Activated CD4-positive, CD25-positive, alpha-beta regulatory T cell (primary cell): ENCODE measurements at places on chromosomes 5 and 9.
A peak's percentile ranks its signal among the peaks of the same experiment; 100 is the strongest.

DNA sequence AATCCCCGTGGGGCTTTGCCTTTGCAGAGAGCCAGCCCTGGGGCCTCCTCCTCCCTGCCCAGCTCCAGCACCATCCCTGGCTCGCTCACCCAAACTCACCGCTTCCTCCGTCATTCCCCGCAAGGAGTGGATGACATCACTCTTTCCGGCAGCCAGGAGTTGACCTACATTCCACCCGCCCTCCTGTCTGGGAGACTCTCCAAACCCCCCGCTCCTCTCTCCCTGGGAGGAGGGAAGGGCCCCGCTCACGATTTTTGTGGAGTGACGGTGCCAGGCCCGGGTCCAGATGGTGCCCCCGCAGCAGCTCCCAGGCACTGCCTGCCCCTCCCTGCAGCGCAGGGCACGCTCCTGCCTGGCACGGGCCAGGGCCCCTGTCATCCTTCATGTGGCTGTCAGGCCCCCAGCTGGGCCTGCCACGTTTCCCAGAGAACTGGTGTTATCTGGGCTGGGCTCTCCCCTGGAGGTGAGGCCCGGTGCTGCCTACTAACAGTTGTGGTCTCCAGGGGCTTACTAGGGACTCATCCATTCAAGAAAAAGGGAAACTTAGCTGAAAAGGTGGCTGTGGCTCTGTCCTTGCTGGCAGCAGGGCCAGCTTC lies 52.3 kb downstream of the NTNG2 start:
- no peak for DNase-seq

- DNase-seq, result peak; percentile 67
These were observed at the start of gene CCDC107 for GRCh38 chr9:35658137-35658967. Gene CCDC107 (plus strand): TSS chr9:35658292. CDS start chr9:35658380, 88 bp downstream.

GRCh38 chr9:12516573-12516972 lies 176.6 kb upstream of the TYRP1 start:
- DNase-seq, result no peak

GRCh38 chr5:129631961-129632360 lies 115.9 kb upstream of the MINAR2 start:
- no peak for DNase-seq

GRCh38 chr5:160496784-160497183 lies 75.1 kb downstream of the PTTG1 start:
- DNase-seq, result no peak

- no peak for DNase-seq
These were observed 113.9 kb downstream of the DCP2 start for GRCh38 chr5:113090336-113091106.

DNA sequence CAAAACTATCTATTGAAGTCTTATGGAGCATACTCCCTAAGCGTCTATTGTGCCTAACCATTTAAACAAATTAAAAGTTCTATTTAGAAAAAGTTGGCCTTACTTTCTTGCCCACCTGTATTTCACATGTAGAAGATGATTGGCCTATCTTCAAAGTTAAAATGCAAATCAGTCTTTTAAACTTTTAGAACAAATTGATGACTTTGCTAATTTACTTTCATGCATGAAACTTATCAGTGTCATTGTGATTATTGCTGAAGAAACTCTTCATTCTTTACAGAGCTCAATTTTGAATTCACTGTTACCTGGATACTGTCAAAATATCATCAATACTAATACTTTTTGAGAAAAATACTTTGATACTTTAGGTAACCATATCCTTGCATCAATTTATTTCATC lies 216.1 kb downstream of the COX7C start:
- no peak for DNase-seq

- no peak for DNase-seq
These were observed 73.4 kb upstream of the BOD1 start for GRCh38 chr5:173689737-173690360.

DNA sequence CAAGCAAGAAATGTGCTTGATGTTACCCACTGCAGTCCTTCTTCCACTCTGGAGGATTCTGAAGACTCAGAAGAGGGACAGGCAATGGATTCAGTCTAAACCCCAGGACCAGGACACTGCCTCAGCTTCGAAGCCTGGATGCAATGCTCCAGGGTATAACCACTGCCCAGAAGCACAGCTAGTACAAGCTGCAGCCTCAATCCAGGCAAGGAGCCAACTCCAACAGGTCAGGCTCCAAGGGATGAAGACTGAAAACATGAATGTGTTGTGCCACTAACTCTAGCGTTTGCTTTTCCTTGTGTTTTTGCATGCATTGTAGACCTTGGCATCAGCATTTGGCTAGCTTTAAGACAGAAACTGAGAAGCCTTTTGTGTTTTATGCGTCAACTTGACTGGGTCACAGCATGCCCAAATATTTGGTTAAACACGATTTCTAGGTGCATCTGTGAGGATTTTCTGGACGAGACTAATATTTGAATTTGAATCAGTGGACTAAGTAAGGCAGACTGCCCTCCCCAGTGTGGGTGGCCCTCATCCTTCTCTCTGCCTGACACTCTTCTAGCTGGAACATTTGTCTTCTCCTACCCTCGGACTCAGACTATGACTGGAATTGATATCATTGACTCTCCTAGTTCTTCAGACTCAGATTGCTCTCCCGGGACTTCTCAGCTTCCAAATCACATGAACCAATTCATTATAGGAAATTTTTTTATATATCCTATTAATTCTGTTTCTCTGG lies 20.5 kb upstream of the GPX3 start:
- no peak for DNase-seq

- DNase-seq, result no peak
These were observed 28.1 kb downstream of the NTRK2 start for GRCh38 chr9:84697509-84698114.

DNA sequence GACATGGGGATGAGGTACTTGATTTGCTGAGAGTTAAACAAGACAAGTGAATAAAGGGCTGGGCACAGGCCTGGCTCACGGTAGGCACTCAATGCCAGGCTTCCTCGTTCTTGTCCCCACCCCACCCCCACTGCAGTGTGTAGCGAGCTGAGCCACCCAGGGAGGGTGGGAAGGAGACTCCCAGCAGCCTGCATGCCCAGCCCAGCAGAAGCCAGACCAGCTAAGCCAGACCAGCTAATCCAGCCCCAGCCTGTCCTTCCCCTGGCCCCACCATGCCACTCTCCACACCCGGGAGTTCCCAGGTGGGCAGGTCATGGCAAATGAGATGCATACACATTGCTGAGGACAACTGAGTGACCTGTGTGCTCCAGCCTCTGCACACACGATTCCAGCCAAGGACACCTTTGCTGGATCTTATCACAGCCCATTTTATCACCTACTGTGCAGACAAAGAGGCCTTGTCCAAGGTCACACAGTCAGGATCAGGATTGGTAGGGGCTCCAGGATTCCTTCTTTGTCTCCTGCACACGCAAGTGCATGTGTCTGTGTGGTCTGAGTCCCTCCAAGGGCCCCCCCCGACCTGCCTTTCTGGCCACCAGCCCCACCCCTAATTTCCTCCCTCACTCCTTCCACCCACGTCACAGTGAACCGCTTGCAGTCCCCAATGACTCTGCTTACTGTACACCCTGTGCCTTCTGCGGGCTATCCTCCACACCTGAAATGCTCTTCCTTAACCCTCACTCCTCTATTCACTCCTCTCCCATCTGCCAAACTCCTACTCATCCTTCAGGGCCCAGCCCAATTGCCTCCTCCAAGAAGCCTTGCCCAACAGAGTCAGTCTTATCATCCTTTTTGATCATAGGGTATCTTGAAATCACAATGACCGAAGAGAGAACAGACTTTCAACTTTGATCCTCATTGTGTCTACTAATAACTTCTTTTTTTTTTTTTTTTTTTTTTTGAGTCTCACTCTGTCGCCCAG lies 26.6 kb downstream of the DUSP1 start:
- DNase-seq, result no peak

GRCh38 chr9:136081826-136082495 lies 13.1 kb downstream of the NACC2 start:
- DNase-seq, result no peak

- no peak for DNase-seq
These were observed 103.7 kb upstream of the CD180 start for GRCh38 chr5:67300326-67300725.

GRCh38 chr5:142911775-142912174 lies 141.6 kb downstream of the ARHGAP26 start:
- DNase-seq, result no peak

- DNase-seq, result no peak
These were observed 391.9 kb downstream of the DMRT2 start for GRCh38 chr9:1442105-1442504.

- no peak for DNase-seq
These were observed 4.6 kb downstream of the HOMER1 start for GRCh38 chr5:79509244-79509885.

GRCh38 chr9:90343991-90344390 lies 298.6 kb downstream of the DIRAS2 start:
- no peak for DNase-seq

DNA sequence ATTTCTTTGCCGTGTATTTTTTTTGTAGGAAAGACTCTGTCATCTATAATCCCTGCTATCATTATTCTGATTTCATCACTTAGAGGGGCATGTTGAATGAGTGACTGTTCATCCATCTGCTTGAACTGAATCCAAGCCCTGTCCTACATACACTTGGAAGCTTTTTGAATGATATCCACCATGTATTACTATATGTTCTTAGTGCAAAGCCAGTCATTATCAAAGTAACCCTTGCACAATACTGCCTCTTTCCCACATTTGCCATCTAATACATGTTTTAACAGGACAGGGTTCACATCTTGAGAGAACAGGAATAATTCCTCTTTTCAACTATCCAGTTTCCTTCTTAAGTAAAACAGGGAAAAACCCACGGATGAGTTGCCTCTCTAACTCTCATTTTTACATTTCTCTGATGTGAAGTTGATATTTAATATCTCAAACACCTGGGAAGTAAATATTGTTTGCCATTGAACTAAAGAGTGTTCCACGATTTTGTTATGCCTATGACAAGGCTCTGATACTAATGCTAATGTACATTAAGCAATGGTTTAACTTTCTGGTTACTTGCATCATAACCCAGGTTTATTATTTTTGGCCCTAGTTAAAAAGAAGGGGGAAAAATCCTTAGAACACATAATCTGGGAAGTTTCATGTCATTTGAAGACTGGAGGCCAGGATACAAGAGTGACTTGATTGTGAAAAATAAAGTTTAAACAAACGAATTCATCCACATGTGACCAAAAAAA lies 103.7 kb upstream of the TARS1 start:
- DNase-seq, result no peak

DNA sequence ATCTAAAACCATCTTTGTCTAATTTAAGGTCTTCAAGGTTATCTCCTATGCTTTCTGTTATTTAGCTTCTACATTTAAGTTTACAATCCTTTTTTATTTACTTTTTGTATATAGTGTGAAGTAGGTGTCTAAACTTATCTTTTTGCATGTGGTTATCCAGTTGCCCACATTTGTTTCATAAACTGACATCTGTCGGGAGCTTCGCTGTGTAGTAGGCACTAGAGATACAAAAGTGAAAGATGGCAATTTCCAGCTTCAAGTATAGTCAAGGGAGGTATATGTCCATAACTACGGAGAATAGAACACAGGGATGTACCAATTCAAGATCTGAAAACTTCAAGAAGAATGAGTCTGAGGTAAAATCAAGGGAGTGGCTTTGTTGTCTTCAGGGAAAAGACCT lies 38.7 kb upstream of the ELL2 start:
- no peak for DNase-seq

DNA sequence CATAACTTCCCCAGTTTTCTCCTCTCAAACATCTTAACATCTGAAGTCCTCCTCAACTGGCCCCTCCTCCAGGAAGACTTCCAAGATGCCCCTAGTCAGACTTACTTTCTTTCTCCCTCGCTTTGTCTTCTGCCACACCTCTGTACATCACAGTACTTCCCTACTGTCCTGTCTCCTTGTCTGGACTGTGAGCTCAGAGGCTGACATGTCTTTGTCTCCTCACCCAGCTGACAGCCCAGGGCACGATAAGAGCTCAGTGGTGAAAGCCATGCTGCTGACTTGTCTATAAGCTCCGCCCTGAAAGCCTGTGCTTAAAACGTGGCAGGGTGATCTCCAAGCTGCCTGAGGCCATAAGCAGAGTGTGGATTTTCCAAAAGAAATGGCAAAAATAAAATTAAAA lies 33.0 kb upstream of the SLC25A51 start:
- DNase-seq, result no peak

DNA sequence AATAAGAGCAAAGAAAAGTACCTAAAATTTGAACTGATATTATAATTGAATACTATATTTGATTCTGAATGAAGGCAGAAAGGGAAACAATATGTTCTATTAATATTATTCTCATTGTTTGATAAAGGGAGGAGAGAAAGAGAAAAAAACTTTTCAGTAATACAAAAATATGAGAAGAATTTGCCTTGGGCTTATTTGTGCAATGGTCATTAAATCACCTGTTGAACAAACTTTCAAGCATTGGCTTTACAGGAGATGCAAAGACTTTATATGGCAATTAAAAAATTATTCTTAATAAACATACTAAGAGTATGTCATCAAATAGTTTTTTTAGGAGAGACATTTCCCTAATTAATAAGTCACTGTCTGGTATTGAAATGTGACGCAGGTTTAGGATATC lies 85.0 kb downstream of the CSNK1G3 start:
- no peak for DNase-seq

DNA sequence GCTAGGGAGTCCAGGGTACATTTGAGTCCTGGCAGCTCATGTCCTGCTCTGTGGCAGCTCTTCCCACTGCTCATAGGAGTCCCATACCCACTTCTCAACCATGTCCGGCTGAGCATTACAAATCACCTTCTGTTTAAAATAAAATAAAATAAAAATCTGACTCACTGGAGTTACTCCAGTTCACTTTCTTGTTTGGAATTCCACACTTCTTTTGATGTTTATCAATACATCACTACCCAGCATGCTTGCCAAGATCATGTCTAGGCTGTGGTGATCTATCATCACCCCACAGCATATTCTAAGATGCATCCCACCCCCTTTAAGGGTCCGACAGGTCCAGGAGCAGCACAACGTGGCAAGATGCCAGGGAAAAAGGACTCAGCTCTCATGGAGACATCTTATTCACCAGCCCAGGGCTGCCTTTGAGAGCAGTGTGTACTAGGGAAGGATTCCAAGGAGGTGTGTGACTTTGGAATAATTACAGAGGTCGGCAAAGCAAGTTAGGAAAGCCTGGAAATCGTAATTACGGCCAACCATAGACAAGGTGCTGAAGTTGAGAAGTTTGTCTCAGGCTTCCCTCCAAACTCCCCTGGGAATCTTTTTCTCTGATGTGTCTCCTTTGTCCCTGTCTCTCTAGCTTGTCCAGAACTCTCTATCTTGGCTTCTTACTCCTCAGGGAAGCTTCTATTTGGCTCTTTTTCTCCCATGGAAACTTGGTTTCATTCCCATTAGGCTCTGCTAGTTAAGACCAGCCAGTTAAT lies 111.4 kb upstream of the SLC1A3 start:
- DNase-seq, result no peak

GRCh38 chr5:155943516-155944407 lies 383.2 kb upstream of the SGCD start:
- DNase-seq, result no peak
